ENCODE measurements at places on chromosomes 7 and 10.
A peak's percentile ranks its signal among the peaks of the same experiment; 100 is the strongest.

DNA sequence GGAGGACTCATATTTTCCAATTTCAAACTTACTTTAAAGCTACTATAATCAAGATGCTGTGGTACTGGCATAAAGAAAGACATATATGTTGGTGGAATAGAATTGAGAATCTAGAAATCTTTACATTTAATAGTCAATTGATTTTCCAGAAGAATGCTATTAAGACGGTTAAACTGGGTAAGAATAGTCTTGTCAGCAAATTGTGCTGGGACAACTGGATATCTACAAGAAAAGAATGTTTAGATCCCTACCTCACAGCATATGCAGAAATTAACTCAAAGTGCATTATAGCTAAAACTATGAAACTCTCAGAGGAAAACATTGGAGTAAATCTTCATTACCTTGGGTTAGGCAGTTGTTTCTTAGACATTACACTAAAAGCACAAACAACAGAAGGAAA lies 203.3 kb downstream of the SDK1 start:
- no peak for DNase-seq

GRCh38 chr7:130417213-130417612 lies 23.6 kb downstream of the CEP41 start:
- peak; percentile 47 for DNase-seq

DNA sequence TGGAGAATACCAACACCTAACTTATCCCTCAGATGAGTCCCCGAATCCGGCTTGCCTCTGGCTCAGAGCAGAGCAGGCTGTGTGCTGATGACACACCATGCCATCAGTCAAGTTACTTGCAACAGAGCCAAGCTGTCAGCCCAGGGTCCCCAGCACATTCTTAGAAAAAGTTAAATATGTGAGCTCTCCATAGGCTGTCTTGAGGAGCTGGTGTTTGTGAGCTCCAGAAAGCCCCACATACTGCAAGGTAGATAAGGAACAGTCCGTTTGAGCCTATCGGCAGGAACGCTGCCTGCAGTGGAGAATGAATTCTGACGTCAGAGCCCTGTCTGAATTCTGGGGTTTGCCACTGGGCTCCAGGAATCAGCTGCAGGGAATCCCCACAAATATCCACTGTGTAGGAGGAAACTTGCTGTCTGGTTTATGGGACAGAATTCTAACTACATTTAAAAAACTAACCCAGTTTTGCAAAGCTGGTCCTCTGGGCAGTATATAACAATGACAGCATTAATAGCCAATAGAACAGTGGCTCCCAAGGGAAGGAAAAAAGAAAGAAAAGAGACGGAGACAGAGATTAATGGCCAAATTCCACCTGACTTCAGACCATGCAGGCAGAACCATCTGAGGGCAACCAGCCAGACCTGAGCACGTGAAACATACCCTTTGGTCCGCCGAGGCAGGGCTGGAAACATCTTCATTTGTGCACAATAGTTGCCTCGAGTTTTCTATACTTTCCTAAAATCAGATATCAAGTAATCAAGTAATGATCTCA lies 3.6 kb downstream of the SFXN4 start:
- DNase-seq, result no peak

DNA sequence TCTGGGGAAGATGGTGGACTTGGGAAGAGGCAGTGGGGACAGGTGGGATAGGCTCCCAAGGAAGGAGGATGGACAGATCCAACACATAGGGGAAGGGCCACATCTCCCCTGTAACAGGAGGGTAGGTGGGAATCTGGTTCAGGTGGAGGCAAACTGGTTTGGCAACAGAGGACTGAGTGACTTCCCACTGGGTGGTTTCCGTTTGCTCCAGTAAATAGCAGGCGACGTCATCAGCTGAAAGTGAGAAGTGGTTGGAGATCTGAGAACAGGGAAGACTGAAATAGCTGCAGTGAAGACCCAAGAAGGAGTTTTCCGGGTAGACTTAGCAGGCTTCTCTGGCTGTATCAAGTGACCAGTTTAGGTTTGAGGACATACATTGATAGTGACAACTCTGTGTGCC lies 504.4 kb downstream of the GALNT17 start:
- no peak for DNase-seq

GRCh38 chr7:103299660-103300059 lies 2.4 kb downstream of the PMPCB start:
- no peak for DNase-seq

- DNase-seq, result no peak
Measured at GRCh38 chr7:99540542-99540941, 11.4 kb downstream of the FAM200A start.

- no peak for DNase-seq
Measured at GRCh38 chr7:24733414-24734060, 23.7 kb downstream of the GSDME start.

DNA sequence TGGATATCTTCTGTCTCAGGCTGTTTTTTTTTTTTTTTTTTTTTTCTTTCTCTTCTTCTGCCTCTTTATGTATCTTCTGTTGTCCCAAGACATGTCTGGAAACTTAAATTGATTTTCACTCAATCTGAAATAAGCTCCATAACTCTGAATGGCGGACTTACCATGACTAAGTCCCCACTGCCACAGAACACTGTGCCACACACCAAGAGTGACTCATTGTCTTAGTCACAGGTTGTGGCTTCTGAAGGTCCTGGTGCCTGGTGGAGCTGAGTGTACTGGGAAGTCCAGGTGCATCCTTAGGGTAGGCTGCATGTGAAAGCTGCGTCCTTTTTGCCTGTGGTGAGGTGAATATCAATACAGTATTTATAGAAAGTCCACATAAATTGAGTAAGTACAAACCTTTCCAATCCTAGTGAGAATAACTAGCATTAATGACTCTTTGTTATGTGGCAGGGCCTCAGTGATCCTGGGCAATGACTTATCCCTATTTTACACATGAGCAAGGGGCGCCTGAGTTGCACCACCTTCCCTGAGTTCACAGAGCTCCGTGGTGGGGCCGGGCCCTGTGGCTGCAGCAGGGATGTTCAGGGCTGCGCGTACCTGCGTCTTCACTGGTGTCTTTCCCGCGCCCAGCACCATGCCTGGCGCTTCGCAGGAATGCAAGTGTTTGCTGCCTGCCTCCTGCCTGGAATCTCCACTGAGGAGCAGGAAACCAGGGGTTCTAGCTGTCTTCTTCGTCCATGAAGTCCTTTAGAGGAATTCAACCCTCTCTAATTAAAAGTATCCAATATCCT lies 4.3 kb downstream of the PFKP start:
- no peak for DNase-seq

DNA sequence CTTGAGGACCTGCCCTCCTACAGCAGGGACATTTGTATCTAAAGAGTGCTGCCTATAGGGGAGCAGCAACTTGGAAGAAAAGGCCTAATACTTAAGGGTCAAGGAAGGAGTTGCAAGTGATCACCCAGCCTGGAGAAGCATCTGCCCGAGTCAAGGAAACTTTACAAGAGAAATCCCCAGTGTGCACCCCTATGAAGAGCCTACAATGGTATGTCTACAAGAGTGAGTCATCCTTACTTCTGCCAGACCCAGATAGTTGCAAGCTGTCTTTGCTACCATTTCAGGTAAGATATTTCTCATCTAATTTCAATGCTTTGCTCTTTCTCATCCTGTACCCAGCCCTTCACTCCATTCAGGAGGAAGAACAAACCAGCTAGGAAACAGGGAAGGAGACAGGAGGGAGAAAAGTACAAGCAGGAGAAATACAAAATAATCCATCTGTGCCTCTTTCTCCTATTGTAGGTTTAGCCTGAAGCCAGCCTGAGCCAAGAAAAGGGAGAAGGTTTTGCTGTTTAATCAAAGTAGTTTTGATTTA lies 34.4 kb upstream of the AGR3 start:
- DNase-seq, result no peak

DNA sequence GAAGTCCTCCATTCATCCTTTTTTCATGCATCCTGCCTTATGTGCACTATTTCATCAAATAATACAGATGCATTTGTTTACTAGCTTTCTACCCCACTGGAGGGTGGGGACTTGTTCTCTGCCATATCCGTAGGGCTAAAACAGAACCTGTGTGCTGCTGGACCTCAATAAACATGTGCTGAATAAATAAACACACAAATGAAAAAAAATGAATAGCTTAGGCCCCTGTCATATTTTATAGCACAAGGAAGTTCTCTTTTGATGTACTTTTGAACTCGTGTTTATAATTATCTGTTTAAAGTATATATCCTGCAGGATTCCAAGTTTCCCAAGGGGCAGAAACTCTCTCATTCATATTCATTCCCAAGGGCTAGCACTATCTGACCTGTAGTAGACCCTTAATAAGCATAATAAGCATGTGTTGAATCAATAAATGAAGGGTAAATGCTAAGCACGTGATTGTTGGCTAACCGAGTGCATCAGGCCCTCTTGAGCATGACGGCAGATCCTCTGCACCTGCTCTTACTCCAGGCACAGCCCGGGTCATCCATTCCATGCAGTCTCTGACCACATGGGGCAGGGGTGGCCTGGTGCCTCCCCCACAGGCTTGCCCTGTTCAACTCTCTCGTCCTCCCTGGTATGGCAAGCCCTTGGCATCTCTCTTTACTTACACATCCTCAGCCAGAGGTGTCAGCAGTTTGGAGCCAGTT lies 474.1 kb upstream of the ZMIZ1 start:
- DNase-seq, result no peak

DNA sequence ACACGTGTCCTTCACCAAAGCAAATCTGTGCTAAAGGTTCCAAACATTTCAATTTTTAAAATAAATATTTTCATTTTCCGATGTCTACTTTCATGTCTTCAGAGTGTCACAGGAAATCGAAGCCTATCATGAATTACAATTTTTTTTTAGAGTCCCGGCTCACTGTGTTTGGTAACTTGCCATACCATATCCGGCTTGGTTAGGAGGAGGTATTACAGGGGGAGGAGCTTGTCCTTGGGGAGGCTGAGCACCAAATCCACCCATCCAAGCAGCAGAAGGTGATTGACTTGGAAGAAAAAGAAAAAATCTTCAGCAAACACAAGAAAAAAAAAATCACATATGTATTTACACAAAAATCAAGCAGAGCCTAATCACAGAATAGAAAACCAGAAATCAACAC lies 21.3 kb downstream of the TIAL1 start:
- DNase-seq, result peak; percentile 51

GRCh38 chr7:42071372-42072261 lies 165.4 kb downstream of the GLI3 start:
- DNase-seq, result no peak

GRCh38 chr10:15841696-15842095 lies 18.6 kb downstream of the MINDY3 start:
- DNase-seq, result no peak

GRCh38 chr10:133405844-133406527 lies 12.0 kb downstream of the MTG1 start:
- no peak for DNase-seq

DNA sequence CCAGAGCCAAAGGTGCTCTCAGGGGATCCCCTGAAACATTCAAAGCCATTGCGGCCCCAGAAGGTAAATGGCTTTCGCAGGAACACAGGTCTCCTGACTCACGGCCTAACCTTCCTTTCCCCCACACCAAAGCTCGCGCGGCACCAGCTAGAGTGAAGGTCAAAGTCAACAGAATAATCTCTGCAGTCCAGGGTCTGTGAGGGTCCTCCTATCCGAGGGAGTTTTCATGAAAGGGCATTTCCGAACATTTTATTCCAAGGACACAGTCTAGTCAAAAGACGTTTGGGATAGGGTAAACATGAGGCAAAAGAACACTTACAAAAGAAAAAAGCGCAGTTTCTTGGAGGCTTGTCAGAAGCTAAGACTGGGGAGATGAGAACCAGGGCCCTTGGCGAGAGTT lies 559 bp upstream of the STEAP2 start:
- DNase-seq, result no peak

DNA sequence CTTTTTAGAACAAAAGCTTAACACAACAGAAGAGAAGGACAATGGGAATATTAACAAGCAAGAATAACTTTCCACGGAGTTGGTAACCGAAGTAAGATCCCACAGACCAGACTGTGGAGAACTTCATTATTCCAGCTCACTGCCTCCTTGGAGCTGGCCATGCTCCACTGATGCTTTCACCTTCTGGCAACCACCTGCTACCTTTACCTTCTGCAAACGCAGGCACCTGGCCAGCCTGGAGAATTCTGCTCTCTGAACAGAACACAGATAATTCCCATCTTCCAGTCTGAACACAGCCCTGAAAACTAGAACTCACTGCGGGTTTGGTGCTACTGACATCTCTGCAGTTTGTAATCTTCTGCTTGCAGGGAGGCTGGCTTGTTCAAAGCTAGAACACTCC lies 66.5 kb downstream of the JAZF1 start:
- no peak for DNase-seq

DNA sequence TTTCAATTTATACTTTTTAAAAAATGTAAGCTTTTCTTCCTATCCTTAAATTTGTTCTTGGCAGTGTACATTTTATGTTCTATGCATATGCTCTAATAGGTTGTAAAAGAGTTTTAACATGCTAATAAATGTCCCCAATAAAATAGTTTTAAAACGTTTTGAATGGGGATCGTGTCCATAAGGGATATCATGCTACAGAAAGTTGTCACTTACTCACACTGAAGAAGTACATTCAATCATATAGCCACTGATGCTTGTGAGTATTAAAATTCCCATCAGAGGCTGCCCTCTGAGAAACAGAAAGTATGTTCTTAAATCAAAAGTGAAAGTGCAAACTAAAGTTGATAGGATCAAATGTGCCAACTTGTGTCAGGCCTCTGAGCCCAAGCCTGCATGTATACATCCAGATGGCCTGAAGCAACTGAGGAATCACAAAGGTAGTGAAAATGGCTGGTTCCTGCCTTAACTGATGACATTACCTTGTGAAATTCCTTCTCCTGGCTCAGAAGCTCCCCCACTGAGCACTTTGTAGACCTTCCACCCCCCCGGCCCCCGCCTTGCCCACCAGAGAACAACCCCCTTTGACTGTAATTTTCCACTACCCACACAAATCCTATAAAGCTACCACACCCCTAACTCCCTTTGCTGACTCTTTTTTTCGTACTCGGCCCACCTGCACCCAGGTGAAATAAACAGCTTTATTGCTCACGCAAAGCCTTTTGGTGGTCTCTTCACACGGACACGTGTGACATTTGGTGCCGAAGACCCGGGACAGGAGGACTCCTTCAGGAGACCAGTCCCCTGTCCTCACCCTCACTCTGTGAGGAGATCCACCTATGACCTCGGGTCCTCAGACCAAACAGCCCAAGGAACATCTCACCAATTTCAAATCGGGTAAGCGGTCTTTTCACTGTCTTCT lies 877 bp upstream of the NOD1 start:
- no peak for DNase-seq

DNA sequence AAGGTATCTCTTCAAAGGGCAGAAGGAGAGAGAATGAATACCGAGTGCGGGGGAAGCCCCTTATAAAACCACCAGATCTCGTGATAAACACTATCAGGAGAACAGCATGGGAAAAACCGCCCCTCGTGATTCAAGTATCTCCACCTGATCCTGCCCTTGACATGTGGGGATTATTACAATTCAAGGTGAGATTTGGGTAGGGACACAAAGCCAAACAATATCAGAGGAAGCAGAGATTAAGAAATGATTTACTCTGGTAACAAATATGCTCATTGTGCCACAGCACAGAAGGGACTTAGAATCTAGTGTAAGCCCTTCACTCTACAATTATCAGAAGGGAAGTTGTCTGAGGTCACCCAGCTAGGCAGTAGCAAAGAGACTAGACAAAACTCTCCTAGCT lies 40.1 kb upstream of the ZNRF2 start:
- DNase-seq, result no peak

- DNase-seq, result no peak
Measured at GRCh38 chr10:132443983-132444876, 47.2 kb downstream of the PWWP2B start.

GRCh38 chr7:91875851-91876250 lies 4.7 kb downstream of the MTERF1 start:
- no peak for DNase-seq

Data from naive thymus-derived CD8-positive, alpha-beta T cell (primary cell).